Stimulated activated CD8-positive, alpha-beta memory T cell treated with anti-CD3 and anti-CD28 coated beads, Interleukin-7, amount 100 ng/mL, for 24 hours (primary cell): ENCODE measurements at places on chromosomes 12 and 14.

DNA sequence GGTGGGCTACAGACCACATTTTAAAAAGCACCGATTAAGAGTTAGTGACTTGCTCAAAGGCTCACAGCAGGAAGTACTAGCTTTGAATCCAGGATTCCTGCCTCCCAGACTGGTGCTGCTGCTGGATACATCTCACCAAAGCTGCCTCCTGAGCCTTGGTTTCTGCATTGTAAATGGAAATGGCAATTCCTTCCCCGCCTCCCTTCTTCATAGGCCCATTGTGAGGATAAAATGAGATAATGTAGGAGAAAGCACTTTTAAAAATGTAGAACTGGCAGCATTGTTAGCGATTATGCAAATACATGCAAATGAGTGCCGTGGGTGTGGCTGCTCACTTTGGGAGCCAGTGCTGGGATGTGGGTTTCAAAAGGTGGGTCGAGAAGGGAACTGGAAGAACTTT is 15.4 kb downstream of the PDE1B start:
- no peak for DNase-seq

GRCh38 chr14:88746052-88746451 is 46.7 kb downstream of the EML5 start:
- DNase-seq, result no peak

GRCh38 chr14:101352567-101352966 is 208.7 kb upstream of the DIO3 start:
- no peak for DNase-seq

DNA sequence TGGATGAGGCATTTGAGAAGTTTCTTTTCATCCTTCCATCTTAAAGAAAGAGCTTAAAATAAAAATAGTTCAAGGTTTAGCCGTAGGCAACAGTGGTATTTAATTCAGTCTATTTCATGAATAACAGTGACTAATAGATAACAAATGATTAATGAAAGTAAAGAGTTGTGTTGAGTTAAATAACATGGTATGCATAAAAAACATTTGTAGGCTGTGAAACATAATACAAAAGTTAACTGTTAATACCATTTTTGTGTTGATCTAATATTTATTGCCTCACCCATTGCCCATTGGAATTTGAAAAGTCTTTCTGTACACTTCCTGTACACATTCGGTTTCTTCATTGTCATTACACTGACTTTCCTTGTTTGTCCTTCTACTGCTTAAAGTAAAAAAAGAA is 108.6 kb upstream of the PDE3A start:
- DNase-seq, result no peak

- no peak for DNase-seq
Observed at GRCh38 chr12:119931402-119931801, 54.3 kb upstream of the CIT start.

GRCh38 chr12:45611061-45611460 is 118.4 kb upstream of the ARID2 start:
- no peak for DNase-seq

- no peak for DNase-seq
Observed at GRCh38 chr12:93894391-93895088, 217.4 kb downstream of the CRADD start.

DNA sequence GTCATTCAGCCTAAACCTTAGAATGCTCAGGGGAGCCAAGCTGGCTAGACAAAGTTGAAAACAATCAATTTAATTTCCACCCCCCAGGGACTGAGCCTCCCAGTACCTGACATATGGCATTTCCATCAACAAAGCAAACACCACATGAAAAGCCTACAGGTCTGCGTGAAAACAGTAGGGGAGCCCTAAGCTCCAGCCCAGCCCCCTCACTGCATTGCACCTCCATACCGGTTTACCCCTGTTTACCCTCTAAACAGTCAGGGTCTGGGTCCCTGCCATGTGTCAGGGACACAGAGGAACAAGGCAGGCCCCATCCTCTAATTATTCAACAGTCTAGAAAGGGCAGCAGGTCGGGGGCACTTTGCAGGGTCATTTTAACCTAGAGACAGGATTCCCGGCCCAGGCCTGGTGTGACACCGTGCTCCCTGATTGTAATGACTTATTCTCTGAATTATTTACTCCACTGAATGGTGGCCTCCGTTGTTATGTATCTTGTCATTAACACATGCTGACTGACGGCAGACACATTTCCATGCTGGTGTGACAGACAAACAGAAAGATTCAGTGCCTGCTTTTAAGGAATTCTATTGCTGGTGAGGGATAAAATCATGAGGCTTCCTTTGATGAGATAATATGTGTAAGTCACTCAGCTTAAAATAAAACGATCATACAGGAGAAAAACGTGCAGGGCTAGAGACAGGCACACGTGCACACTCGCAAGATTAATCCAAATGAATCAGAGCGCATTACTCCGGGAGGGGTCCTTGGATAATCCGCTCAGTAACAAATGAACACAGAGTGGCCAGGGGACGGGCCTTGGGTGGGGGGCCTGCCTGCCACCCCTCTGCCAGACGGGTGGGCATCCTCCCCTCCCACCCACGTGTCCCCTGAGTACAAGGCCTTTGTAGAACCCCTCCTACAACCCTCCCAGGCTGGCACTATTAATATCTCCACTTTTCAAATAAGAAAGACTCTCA is 23.2 kb downstream of the CCDC88C start:
- DNase-seq, result no peak

DNA sequence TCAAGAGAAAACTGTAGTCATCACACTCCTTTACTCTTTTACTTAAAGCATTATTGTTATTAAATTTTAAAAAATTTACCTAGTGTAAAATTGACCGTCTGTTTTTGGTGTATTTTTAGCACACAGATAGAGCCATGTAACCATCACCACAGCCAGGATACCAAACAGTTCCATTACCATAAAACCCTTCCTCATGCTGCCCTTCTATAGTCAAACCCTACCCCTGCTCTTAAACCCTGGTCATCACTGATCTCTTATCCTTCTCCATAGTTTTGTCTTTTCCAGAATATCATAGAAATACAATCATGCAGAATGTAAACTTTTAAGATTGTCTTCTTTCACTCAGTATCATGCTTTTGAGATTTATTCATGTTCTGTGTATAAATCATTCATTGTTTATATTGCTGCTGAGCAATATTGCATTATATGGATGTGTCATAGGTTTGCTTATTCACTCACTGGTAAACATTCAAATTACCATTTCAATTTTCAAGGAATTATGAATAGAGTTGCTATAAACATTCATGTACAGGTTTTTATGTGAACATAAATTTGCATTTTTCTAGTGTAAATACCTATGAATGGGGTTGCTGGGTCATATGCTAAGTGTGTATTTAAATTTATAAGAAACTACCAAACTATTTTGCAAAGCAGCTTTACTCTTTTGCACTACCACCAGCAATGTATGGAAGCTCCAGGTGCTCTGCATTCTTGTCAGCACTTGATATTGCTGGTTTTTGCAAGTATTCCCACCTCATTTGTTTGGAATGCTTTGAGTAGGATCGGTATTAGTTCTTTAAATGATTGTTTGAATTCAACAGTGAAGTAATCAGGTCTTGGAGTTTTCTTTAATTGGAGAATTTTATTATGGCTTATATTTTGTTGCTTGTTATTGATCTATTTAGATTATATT is 125.5 kb downstream of the LMNTD1 start:
- DNase-seq, result no peak

GRCh38 chr14:106204063-106204462 is 677.7 kb downstream of the TMEM121 start:
- no peak for DNase-seq

GRCh38 chr14:20684662-20685456 is 499 bp downstream of the RNASE4 start:
- no peak for DNase-seq

- no peak for DNase-seq
Observed at GRCh38 chr12:3933074-3933818, 60.0 kb upstream of the PARP11 start.

DNA sequence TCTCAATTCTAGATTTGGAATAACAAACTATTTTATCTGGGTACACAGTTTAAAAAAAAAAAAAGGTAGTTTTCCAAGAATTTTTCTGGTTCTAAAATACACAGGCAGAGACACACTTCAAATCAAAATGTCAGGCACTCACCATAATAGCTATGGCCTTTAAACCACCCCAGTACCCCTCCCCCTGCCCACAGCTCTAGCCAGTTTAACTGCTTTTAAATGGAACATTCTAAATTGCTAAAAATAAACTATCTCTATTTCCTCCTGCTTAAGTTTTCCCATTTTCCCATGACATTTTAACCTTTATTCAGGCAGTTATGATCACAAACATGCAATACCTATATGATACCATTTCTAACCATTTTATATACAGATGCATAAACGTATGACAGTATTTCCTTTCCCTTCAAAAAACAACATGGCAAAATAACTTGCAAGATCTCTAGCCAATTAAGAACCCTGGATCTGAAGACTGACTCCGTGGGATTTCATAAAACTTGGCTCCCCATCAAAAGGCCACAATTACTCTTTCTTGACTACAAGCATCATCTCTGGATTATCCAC is 46.3 kb downstream of the PPP2R5E start:
- DNase-seq, result no peak

GRCh38 chr14:75430526-75430925 is 2.7 kb downstream of the JDP2 start:
- DNase-seq, result no peak

DNA sequence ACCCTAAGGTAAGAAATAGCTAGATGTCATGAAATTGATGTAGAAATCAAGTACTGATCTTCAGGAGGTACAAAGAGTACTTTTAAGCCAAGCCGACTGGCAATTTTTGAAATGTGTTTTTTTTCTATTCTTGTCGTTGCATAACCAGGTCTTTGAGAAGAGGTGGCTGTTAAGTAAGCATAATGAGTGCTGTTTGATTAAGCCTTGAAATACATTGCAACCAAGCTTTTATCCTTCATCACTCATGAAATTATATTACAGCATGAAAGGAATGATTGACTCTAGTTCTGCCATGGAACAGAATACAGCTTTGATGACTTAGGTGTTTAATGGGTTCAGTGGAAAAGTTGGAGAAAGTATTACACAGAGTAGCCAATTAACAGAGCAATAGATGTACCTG is 1720.2 kb upstream of the SEL1L start:
- DNase-seq, result no peak

DNA sequence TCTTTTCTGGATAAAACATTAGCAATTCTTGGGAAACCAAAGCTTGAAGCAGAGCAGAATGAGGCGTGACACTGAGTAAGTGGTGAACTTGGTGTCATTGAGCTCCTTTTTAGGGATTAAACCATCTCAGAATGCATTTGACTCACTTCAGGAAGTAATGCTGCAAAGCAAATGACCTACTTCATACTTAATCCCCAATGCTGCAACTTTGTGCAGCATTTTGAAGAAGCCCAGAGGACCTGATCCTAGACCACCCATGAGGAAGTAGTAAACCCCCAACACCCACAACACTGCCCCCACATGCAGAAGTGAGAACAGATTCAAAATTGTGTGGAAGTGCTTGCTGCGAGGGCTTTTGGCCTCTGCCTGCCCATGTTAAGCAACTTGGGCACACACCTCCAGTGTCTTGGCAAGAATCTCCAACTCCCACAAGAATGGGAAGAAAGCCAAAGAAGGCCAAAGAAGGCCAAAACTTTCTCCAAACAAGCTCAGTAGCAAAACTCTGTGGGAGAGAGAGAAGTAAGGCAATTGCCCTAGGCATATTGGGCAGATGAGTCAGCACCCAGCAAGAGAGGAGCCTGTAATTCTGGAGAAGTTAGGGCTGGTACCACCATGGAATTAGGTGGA is 69.2 kb upstream of the ETV6 start:
- no peak for DNase-seq

GRCh38 chr12:97940629-97941028 is 478.0 kb downstream of the RMST start:
- no peak for DNase-seq

GRCh38 chr14:90603336-90603735 is 206.5 kb downstream of the CALM1 start:
- DNase-seq, result no peak

- DNase-seq, result no peak
Observed at GRCh38 chr12:15873556-15873955, 8.6 kb upstream of the STRAP start.

- DNase-seq, result no peak
Observed at GRCh38 chr12:18352312-18352711, 91.0 kb downstream of the PIK3C2G start.

GRCh38 chr14:89428546-89429198 is 11.6 kb upstream of the FOXN3 start:
- no peak for DNase-seq

DNA sequence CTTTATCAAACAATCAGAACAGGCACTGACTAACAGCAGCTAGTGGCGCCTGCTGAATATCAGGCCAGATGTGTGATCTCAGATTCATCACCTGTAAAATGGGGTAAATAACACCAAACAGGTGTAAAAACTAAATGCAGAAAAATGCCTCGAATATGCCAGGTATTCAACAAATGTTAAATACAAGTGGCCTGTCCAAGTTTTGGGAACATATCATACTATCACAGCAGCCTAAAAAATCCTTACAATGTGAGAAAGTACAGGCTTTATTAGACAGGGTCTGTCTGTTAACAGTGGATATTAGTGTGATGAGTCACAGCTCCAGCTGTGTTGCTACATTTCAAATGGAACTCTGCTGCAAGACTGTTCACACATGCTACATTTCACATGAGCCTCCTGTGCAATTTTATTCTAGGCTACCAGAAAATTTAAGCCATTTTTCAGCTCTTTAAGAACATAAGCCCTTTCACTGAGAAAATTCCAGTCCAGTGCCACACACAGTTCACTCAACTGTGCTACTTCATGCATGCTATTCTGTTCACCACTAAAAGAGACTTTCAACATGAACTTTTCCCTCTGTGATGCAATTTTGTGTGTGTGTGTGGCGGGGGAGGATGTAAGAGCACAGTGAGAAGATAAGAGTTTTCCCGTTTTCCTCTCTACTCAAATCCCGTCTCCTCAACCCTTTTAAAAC is 56.7 kb downstream of the MSRB3 start:
- DNase-seq, result no peak

GRCh38 chr14:90109858-90110257 is 48.1 kb downstream of the KCNK13 start:
- no peak for DNase-seq

DNA sequence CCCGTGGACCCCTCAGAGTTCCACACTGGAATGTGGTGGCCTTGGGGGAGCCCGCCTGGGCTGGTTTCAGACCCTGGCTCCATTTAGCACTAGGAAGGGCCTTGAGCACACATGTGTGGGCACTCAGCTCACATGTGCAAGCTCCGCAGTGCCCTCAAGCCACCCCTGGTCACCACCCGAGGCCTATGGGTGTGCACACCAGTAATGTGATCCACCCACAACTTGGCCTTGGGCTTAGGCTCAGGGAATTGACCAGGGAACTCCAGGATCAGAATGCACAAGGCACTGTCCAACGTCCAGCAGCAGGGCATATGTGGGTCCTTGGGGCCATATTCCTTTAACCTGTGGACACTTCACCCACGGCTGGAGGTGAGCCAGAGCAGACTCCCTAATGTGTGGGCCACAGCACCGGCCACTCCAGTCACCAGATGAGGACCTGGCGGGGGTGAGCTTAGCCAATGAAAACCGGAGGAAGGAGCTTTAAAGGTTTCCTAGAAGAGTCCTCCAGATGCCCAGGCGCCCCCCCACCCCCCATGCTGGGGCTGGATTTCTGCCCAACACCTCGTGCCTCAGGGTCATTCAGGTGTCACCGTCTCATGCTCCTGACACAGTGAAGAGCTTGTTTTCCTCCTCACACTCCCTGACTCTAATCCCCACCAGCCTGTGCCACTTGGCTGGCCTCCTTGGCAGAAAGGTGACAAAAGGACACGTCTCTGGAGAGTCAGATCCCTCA is 209.2 kb downstream of the ZFP36L1 start:
- DNase-seq, result no peak
